Tibial nerve (tissue), 4 donors: ENCODE measurements at places on chromosomes 6 and 20. TPM values are rescaled to one million over a fixed set of nuclear protein-coding genes. Genes with fewer than 3 reads are reported as not detected.

Gene SLC13A3
- total RNA-seq = 10.0 TPM

Gene PKIB
- total RNA-seq = 5.7 TPM

Gene NRSN1
- total RNA-seq = not detected

Gene IMPG1
- not detected for total RNA-seq

Gene MAP3K5
- 32.4 TPM for total RNA-seq

Gene ASIP
- total RNA-seq = 3.3 TPM

Gene DPPA5
- total RNA-seq = not detected

Gene HRH3
- total RNA-seq = not detected

Gene DPM1
- 54.2 TPM for total RNA-seq

Gene CCN6
- 0.42 TPM for total RNA-seq

Gene PSORS1C2
- total RNA-seq = not detected

Gene STMND1
- not detected for total RNA-seq

Gene RANBP9
- total RNA-seq = 37.7 TPM

Gene HTR1E
- not detected for total RNA-seq

Gene PLCB1
- 41.6 TPM for total RNA-seq

Gene ABHD16B
- not detected for total RNA-seq

Gene RBM39
- 410 TPM for total RNA-seq

Gene SCUBE3
- 1.3 TPM for total RNA-seq

Gene CDSN
- total RNA-seq = not detected

Gene NMBR
- not detected for total RNA-seq

Gene CD93
- 74.4 TPM for total RNA-seq

Gene NKX2-4
- not detected for total RNA-seq

Gene GPSM3
- total RNA-seq = 17.7 TPM

Gene PAX1
- not detected for total RNA-seq

Gene LRRC1
- 33.2 TPM for total RNA-seq

Gene WFDC6
- not detected for total RNA-seq

Gene SLC26A8
- total RNA-seq = not detected

Gene PPP1R14C
- total RNA-seq = 0.42 TPM

Gene EYS
- 0.39 TPM for total RNA-seq

Gene ZBTB22
- 18.1 TPM for total RNA-seq

Gene PRSS35
- 0.84 TPM for total RNA-seq

Gene LINC00237
- total RNA-seq = not detected

Gene DDO
- 1.5 TPM for total RNA-seq

Gene BNIP5
- total RNA-seq = not detected

Gene OVOL2
- not detected for total RNA-seq

Gene MYB
- total RNA-seq = 0.78 TPM

Gene FAM50B
- 23.5 TPM for total RNA-seq

Gene PRND
- total RNA-seq = not detected

Gene BACH2
- total RNA-seq = 10.7 TPM

Gene REV3L
- total RNA-seq = 26.7 TPM

Gene HS3ST5
- 0.42 TPM for total RNA-seq

Gene COX7A2
- total RNA-seq = 529 TPM

Gene GMPR
- 17.5 TPM for total RNA-seq

Gene WASF1
- 8.0 TPM for total RNA-seq

Gene PRKN
- 7.2 TPM for total RNA-seq

Gene GSTA4
- 34.7 TPM for total RNA-seq

Gene ARMC12
- total RNA-seq = not detected

Gene HLA-DRA
- total RNA-seq = 620 TPM

Gene GPX6
- total RNA-seq = not detected

Gene CYP39A1
- 12.1 TPM for total RNA-seq

Gene PROKR2
- not detected for total RNA-seq

Gene MDFI
- 27.3 TPM for total RNA-seq
